ENCODE measurements at places on chromosomes 2 and 18.

DNA sequence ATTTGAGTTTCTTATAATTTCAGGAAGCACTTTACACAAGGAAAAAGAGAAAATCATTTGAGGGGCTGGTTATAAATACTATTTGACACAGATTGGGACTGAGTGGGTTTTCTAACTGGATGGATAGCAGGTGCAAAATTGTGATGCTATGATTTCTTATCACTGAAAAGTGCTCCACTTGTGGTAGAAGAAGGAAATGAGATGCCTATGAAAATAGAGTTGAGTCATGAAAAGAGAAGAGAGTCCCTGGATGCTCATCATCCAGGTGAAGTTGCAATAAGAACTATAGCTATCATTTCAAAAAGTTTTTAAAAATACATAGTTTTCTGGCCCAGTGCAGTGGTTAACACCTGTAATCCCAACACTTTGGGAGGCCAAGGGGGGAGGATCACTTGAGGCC is 39.4 kb upstream of the NFE2L2 start:
- DNase-seq, result no peak

- no peak for DNase-seq
Measured at GRCh38 chr18:5457462-5457957, 86.3 kb downstream of the EPB41L3 start.

GRCh38 chr2:84526562-84526961 is 10.3 kb downstream of the DNAH6 start:
- DNase-seq, result peak; percentile 9

DNA sequence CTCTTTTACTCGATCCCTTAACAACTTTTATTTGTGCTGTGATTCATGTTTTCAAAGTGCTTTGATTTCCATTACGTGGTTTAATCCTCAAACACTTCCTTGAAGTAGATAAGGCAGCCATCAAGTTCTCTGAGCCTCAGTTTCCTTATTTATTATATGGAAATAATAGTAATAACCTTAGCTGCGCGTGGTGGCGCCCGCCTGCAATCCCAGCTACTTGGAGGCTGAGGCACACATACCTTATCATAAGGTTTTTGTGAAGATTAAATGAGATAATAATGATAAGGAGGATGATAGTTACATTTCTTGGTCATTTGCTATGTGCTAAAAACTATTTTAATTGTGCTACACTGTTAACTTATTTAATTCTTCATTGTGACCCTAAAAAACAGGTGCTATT is 305.7 kb downstream of the NRXN1 start:
- DNase-seq, result no peak

DNA sequence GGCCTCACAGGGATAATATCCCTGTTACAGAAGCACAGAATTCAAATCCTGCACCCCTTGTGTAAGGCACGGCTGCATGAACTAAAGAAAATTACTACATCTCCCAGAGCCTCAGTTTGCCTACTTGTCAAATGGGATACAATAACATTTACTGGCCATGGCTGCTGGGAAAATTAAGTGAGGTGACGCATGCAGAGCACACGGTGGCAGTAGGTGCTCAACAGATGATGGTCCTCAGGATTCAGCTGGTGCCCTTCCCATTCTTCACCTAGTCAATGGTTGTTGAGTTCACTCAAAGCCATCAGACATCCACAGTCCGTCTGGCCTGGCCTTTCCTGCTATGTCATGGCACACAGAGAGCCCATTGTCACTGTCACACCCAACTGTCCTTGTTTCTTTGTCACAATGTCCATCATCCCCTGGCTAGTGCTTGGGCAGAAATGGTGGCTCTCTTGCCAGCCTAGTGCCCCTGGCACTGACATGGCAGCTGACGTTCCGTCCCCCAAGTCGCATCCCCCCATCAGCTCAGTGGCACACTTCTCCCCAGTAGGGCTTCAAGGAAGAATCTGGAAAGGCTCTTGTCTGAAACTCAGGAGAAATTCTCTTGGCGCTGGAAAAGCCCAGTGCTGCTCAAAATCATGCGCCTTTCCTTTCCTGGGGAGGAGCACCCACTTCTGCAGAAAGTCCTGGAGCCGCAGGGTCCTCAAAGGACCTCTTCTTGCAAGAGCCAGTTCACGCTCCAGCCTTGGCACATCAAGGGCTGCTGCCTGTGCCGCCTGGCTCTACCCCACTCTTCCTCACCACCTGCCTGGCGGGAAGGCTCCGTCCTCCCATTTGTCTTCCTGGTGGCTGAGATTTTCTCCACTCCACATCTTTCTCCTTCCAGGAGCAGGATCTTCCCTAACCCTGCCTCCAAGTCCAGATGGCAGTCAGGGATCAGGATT is 55.9 kb upstream of the SLC66A3 start:
- no peak for DNase-seq

DNA sequence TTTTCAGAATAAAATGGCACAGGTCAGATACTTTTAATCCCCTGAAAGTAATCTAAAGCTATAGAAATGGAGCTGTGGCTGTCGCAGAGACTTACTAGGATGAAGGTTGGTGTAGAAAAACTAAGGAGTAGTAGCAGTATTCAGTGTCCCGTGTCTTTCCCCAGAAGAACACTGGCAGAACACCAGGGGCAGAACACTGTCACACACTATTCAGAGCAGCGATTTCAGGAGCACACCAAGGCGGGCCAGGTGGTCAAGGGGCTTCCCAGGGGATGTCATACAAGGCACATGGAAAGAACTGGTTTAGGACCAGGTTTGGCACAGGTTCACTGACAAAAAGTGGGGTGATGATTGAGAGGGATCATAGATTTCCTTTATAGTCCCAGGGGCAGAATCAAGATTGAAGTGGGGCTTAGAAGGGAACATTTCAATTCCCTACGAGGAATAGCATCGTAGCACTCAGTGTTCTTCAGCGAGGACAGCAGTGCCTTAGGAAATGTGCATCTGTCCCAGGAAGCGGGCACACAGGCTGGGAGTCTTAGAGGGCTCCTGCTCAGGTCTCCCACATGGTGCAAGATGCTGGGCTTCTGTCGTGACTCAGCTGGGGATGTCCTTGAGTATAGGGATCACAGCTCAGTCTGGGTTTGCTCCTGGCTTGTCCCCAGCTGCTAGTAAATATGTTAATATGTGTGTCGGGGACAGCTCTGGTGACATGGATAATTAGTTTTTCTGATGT is 22.6 kb downstream of the BCL2L11 start:
- no peak for DNase-seq

DNA sequence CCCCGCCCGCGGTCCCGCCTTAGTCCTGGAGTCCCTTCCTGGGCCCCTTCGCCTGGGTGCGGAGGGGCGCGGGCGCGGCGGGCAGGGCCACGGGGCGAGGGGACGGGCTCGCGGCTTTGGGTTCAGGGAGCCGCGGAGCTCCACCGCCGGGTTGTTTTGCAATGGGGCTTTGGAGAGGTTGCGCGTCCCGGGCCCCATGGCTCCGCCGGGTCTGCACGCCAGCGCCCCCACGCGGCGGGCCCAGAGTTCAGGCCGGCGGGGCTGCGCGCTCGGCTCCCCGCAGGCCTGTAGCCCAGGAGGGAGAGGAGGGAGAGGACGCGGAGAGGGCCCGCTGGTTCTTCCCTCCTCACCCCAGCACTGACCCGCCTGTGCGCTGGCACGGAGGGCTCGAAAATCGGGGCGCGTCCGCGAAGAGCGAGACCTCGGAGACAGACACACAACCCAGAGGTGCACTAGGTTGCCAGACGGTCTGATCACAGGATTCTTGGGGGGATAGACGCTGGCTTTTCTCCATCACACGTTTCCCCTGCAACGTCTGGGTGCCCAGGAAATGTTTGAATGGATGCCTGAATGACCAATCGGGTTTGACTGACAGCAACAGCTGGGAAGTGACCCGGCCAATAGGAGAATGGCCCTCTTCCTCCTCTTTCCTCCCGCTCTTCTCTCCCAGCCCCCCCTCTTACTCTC is 4.9 kb upstream of the SIX2 start:
- no peak for DNase-seq

DNA sequence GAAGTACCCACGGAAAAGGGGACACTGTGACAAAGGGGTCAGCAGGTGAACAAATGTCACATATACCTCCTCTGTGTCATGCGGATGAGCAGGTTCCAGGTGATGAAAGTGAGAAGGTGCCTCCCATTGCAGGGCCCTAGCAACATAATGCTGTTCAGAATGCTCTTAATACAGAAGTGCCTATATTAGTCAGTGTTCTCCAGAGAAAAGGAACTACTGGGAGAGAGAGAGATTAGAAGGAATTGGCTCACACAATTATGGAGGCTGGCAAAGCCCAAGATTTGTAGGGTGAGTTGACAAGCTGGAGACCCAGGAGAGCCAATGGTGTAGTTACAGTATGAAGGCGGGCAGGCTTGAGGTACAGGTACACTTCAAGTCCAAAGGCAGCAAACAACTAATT is 98.1 kb upstream of the CDC42EP3 start:
- no peak for DNase-seq

- no peak for DNase-seq
Measured at GRCh38 chr2:133438848-133439564, 129.3 kb downstream of the NCKAP5 start.

DNA sequence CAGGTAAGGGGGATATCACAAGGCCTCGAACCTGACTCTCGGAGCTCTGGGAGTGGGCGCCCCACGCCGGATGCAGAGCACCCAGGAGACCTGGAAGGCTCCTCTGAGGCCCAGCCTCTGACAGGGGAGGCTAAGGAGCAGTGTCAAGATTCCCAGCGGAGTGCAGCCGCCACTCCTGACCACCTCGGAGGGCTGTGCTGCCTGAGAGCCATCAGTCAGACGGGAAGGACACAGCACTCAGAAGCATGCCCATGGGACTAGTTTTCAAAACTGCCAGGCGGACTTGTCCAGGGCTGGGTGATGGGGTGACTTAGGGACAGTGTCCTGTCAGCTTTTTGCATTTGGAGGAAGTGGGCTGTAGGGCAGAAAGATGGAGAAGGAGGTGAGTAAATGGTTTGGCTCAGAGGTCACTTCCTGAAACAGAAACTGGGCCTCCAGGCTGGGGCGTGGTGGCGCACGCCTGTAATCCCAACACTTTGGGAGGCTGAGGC is 34.6 kb upstream of the B3GNT7 start:
- DNase-seq, result no peak

GRCh38 chr18:45571195-45571594 is 44.1 kb upstream of the SLC14A2 start:
- no peak for DNase-seq

GRCh38 chr2:60515721-60516226 is 37.7 kb downstream of the BCL11A start:
- no peak for DNase-seq

- no peak for DNase-seq
Measured at GRCh38 chr2:58006952-58007284, 39.7 kb upstream of the VRK2 start.

GRCh38 chr2:173240083-173240482 is 114.6 kb upstream of the CDCA7 start:
- no peak for DNase-seq

DNA sequence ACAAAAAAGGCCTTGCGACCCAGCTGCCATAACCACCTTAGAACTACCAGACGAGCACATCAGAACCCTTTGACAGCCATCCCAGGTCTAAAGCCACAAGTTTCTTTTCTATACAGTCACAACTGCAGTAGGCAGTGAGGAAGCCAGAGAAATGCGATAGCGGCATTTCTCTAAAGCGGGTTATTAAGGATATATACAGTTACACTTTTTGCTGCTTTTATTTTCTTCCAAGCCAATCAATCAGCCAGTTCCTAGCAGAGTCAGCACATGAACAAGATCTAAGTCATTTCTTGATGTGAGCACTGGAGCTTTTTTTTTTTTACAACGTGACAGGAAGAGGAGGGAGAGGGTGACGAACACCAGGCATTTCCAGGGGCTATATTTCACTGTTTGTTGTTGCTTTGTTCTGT is 48.8 kb downstream of the FEZ2 start:
- DNase-seq, result no peak

GRCh38 chr2:44016282-44016681 is 20.5 kb upstream of the LRPPRC start:
- DNase-seq, result no peak

DNA sequence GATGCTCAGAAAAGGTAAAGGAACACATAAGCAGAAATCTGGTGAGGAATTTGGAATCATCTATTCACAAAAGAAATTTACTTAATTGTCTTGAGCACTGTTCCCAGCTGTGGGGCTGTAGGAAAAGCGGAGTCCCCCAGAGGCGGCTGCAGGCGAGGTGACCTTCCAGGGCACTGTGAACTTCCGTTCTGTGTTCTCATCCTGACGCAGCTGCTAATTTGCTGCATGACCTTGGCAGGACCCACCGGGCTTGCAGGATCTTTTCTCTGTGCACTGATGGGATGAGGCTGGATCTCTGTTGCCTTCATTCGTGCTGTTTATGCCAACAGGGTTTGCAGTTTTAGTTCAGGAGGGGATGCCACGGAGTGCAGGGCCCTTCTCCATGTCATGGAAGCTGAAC is 301.9 kb upstream of the MYT1L start:
- DNase-seq, result no peak

DNA sequence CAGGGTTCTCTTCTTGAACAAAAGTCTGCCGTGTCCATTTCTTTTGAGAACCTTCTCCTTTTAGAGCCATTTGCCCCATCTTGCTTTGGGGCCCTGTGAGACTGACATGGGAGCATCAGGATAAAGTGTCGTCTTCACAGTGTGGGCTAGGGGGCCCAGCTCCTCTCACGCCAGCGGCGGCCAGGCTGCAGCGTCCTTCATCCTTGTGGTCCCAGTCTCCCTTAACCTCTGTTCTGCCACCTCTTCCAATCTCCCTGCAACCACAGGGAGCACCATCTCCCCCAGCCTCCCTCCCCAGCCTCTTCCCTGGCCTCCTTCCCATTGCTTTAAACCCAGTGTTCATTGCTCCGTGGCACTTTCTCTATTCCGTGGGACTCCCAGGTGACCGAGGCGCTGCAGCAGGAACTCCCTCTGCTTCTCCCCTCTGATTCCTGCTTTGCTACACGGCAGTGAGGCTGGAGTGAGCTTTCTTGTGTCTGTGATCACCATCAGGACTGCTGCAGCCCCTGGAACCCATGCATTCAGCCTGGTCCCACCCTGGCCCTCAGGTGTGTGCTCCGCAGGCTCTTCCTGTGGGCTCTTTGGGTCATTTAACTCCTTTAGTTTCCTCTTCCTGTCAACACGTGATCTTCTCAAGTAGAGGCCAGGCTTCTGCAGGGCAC is 234.1 kb downstream of the MYT1L start:
- no peak for DNase-seq

- no peak for DNase-seq
Measured at GRCh38 chr2:158325031-158325781, 131.3 kb downstream of the CCDC148 start.

- no peak for DNase-seq
Measured at GRCh38 chr2:160368988-160369930, 124.3 kb downstream of the RBMS1 start.

DNA sequence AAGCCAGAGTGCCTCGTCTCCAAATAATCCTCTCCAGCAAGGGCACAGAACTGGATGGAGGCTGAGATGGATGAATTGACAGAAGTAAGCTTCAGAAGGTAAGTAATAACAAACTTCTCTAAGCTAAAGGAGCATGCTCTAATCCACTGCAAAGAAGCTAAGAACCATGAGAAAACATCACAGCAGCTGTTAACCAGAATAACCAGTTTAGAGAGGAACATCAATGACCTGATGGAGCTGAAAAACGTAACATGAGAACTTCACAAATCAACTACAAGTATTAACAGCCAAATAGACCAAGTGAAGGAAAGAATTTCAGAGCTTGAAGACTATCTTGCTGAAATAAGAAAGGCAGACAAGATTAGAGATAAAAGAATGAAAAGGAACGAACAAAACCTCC is 32.3 kb downstream of the WDPCP start:
- no peak for DNase-seq
